ENCODE measurements at places on chromosomes 2 and 18.
A peak's percentile ranks its signal among the peaks of the same experiment; 100 is the strongest.

DNA sequence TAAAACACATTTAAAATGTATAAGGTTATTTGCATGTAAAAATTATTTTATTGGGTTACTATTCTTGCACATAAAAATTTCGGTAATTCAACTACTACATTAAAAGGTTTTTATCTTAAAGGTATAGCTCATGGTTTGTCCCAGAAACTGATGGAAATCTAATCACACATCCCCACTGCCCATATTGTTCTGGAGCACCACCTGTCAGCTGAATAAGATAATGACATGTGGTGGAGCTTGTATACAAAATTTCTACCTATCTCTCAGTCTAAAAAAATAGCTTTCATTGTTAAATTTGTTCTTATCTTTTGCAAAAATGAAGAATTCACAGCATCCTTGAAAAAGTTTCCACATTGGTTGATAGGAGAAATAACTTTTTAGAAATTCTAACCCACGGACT, 18.3 kb downstream of the ERBB4 start:
- no peak for DNase-seq

GRCh38 chr2:40039549-40039948, 260.5 kb upstream of the THUMPD2 start:
- no peak for DNase-seq

- DNase-seq = no peak
Measured at GRCh38 chr18:11163665-11164064, 14.3 kb upstream of the PIEZO2 start.

DNA sequence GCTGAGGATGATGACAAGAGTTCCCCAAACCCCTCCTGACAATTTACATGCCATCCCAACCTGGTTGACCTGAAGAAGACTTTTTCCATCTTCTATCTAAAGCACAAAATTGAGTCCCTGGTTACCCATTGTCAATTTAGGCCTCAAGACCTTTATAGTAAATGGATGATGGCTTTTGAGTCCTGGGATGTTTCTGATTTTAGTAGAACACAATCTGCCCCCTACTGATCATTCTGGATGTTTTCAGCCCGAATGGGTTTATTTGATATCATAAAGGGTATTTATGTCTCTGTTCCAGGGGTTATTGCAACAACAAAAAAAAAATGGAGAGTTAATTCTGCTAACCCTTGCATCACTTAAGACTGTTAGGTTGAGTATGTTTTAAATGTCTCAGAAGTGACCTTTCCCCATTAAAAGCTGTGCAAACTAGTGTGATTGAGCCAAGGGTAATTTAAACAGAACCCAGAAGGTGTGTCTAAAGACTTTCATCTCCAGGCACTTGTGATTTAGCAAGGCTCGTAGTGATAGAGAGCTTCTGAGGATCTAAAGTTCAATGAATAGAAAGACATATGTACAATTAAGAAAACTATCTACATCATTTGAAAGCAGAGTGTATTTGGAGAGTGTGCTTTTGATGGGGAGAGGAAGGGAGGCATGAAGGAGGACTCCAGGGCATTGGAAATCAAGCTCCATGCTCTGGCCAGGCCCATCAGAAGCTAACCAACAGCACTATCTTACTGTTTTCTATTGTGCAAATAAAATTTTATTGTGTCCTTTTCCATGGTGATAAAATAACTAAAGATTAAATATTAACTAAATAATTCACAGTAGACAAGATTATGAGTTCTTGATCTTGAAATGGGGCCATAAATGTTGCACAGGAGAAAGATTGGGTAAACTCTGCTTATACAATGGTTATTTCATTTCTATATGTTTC, 96.6 kb upstream of the NOSTRIN start:
- no peak for DNase-seq

DNA sequence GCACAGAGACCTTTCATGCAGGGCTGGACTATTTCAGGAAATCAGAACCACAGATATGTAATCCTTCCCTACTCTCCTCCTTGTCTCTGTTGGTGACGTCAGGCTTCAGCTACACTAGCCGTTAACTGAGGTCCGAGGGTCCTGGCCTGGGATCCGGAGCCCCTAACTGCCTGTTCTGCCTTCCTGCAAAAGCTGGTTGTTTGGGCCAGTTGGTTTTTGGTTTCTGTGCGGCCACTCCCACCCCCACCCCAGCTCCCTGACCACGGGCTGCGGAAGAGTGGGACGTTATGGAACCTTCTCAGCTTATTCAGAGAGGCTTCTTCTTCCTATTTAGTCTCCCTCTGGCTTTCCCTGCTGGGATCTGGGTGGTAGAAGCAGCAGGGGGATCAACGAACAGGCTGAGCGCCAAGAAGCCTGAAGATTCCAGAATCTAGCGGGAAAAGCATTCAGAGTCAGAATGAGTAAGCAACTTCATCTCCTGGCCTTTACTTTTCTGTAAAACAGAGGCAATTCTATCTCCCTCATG, 49.3 kb upstream of the ROCK2 start:
- no peak for DNase-seq

DNA sequence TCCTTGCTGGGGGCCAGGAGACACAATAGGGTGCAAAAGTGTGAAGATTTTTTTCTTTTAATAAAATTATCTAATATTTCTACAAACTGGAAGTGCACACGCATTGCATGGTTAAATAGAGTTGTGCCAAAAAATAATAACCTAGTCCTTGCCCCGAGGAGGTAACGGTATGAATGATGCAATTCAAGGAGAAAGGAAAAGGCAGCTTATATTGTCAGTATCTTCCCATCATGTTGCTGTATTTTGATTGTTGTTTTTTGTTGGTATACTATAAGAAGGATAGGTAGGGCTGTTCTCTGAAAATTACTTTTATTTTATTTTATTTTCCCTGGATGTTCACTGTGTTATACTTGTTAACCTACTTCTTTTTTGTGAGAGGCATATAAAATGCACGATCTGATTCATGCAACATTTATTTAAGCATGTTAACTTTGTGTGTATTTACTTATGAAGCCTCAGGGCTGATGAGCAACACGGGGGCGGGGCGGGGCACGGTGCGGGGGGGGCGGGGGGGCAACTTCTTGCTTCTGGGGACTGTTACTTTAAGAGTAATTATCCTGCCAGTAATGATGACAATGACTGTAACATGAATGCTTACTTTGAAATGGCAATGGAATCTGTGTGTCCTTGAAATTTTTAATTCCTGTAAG, 118.6 kb downstream of the AQP4 start:
- DNase-seq = no peak

GRCh38 chr2:46915281-46915810, at the start of gene MCFD2:
TSS of gene MCFD2 (minus strand) at chr2:46915806. CDS start at chr2:46909171, 6,635 bp downstream.
- DNase-seq = peak; percentile 35

DNA sequence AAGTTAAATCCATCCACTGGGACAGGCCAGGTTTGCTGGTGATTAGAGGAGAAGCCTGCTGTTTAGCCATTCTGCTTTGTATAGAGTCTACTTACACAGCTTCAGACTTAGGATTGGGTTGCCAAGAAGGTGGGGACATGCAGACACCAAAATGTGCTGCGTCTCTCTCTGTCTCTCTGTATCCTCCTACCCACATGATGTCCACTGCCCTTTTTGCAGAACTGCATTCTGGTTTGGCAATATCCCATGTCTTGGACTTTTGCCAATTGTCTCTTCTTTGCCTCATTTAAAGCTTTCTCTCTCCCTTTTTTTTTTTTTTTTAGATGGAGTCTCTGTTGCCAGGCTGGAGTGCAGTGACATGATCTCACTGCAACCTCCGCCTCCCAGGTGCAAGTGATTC, 261.1 kb upstream of the FN1 start:
- no peak for DNase-seq

DNA sequence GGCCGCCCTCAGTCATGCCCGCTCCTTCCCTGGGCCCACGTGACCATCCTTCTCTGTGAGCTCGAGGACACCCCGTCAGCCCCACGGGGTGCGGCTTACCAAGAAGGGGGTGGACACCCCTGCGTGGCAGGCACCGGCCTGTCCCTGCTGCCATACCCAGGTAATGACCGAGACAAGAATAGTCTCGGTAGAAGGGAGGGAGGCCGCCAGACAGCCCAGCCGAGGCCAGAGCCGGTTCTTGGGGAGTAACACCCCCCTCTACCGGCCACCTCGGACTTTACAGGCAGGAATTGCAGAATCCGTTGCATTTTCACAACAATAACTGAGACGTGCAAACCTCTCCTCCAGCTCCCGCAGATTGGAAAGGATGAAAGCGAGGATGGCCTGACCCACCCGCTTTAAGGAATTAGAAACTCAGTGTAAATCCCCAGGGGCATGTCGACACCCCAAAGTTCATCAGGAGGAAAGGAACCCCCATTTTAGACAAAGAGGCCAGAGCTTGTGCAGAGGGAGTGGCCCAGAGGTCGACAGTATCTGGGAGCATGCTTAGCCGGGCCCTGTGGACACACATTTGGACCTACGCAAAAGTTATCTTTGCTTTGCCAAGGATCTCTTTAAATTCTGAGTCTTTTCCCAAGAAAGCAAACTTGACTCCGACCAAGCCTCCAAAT, 60.1 kb upstream of the GLI2 start:
- DNase-seq = peak; percentile 74

Measured in HTR-8/SVneo (cell line).